NCI-H2171 treated with DMSO at 0.1 percent for 48 hours (cell line): ENCODE measurements at places on chromosomes 7 and 10.

DNA sequence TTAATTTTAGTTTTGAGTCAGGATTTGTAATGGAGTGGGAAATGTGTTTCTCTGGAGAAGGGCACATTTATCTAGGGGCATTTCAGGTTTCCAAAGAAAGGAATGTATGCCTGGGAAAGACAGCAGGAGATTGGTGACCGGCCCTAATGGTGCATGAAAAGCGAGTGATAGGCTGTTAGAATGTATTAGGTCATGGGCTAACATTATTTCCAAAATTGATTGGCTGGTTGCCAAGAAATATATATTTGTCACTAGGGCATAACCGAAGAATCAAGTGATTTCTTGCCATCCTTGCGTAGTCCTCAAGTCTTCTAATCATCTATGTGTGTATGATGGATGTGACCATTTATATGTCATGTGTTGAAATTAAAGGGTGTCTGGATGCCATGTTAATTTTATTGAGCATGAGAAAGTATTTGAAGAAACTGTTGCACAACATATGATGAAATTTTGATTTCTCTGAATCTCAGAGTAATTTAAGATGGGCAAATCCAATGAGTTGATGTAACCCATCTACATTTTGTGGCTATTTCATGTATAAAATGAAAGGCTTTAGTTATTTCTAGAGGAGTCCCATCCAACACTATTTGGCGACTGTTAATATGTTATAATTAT, 248.4 kb downstream of the BMPER start:
- no peak for DNase-seq

- peak; percentile 37 for DNase-seq
These were observed 3.4 kb downstream of the KCNIP2 start for GRCh38 chr10:101840102-101840684.

- DNase-seq, result no peak
These were observed 339.8 kb downstream of the PARD3 start for GRCh38 chr10:34475274-34475646.

DNA sequence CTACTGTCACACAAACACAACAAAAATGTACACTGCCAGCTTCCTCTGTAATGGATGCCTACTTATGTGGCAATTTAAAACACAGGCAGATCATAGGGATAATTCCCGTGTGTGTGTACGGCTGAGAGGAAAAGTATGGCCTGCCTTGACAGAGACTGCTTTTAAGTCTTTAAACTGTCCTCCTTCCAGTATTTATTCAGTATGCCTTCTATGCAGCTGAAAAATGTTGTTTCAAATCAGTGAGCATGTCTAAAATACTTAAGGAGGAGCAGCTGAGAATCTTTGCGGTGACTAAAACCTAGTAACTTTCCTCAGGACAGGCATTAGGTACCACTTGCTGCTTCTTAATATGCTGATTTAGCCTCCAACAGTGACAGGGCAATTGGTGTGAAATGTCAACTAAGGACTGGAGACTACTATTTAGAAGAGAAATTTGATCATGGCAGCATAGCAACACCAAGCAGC, 126.3 kb downstream of the CACNA2D1 start:
- peak; percentile 44 for DNase-seq

DNA sequence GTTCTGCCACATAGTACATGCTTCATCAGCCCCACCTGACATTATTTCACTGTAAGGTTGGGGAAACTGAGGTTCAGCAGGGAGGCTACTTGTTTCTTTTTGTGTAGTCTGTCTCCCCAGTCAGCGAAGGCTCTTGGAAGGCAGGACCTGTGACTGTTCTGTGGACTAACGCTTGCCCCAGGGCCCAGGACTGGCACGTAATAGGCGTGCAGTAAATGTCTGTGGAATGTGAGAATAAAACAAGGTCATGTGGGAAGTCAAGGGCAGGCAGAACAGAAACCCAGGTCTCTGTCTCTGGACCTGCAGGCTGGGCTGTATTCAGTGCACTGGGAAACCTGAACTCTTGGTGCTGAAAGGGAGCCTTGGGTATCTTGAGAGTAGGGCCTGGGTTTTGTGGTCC, 168.7 kb downstream of the RPS24 start:
- DNase-seq, result no peak

GRCh38 chr10:104259456-104259855, 4.8 kb downstream of the GSTO1 start:
- DNase-seq, result no peak

- DNase-seq, result no peak
These were observed 235.5 kb downstream of the CCSER2 start for GRCh38 chr10:84563868-84564267.

- DNase-seq, result no peak
These were observed 103.1 kb downstream of the SLC16A9 start for GRCh38 chr10:59606551-59606961.

DNA sequence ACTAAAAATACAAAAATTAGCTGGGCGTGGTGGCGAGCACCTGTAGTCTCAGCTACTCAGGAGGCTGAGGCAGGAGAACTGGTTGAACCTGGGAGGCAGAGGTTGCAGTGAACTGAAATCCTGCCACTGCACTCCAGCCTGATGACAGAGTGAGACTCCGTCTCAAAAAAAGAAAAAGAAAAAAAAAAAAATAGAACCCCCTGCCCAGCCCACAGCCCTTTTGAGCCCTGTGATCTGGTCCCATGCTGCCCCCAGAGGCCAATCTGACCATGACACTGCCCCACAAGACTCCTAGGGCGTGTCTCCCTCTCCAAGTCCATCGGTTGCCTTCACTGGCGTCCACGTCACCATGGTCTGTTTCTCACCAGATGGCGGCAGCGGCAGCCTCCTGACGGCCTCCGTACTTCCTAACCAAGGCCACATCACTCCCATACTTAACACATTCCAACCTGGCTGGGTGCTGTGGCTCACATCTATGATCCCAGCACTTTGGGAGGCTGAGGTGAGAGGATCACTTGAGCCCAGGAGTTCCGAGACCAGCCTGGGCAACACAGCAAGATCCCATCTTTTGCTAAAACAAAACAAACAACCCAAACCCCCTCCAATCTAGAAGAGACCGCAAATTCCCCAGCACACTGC, 18.0 kb downstream of the STX1A start:
- DNase-seq, result peak; percentile 28

DNA sequence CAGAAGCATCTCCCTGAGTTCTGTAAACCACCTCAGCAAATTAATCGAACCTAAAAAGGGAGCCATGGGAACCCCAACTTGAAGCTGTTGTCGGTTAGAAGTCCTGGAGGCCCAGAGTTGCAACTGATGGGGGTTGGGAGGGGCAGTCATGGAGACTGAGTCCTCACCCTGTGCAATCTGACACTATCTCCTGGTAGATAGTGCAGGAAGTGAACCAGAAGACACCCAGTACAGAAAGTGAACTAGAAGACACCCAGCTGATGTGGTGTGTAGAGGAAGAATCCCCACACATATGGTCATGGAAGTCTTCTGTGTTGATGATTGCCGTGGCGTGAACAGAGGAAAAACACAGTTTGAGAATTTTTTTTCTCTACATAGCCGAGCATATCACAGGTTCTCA, 58.8 kb upstream of the SRRM3 start:
- DNase-seq, result no peak

GRCh38 chr7:79512261-79512660, 58.8 kb upstream of the MAGI2 start:
- DNase-seq, result no peak

DNA sequence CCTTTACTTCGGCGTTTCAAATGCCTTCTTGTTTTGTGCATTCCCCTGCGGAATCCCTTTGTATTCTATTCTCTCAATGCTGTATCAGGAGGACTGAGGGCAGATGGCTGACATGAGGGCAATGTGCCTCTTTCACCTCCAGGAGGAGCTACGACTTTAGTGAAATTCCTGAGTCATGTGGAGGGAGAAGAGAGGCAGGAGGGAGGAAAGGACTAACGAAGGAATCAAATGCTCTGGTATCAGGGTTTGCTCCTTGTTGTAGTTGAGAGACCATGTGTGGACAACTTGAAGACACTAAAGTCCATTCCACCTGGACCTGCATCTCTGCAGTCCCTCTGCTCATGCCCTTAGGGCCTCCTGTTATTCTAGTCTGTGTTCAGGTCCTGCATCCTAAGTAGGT, 40.2 kb upstream of the PRSS58 start:
- peak; percentile 20 for DNase-seq

DNA sequence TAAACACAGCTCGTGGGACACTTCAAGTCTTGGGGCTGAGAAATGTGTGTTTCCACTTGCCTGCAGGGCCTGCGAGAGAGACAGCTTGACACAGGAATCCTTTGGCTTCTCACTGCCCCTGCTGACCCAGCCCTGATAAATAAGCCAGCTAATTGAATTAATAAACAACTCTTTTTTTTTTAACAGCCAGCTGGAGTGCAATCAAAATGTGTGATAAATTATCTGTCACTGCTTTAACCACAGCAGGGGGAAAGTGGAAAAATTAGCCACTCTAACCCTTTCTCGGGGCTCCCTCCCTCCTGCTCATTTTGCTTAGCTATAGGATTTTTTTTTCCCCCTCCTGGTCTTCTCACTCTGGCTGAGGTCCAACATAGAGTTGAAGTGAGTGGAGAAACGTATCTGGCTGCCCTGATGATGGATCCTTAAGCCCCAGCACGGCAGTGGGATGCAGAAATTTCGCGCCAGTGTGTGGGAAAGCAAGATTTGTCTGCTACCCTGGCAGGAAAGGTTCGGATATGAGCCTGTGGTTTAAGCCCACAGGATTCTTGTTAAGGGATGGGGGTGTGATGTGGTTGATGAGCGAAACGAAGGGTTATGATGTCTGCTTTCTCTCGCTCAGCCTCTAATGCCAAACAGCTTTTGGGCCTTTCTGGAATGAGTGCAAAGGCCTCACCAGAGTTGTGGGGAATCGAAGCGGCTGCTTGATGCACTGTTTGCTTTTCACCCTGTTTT, 173.8 kb downstream of the TRIL start:
- DNase-seq, result peak; percentile 34

GRCh38 chr7:47385536-47386125, 196.3 kb downstream of the TNS3 start:
- DNase-seq, result no peak
